NCI-H1092 treated with DMSO at 0.1 percent for 48 hours (cell line): ENCODE measurements at places on chromosomes 5 and 9.

- no peak for DNase-seq
Observed at GRCh38 chr5:179862891-179863290, 4.3 kb upstream of the MRNIP start.

DNA sequence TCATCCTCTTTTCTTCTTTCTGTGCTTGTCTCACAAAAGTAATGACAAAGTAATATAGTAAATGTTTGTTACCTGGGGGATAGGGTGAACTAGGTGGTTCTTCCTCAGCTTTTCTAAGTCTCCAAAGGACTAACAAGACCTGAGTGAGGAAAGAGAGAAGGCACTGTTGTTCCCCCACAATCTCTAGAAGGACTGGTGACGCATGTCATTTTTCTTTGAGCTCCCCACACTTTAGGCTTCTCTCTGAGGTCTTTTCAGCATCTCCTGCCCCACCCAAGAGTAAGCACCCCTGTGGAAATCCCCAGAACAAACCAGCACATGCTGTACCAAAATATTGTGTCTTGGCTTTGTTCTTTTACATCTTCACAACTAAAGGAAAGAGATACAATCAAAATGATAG, 2.4 kb upstream of the IL7R start:
- no peak for DNase-seq

DNA sequence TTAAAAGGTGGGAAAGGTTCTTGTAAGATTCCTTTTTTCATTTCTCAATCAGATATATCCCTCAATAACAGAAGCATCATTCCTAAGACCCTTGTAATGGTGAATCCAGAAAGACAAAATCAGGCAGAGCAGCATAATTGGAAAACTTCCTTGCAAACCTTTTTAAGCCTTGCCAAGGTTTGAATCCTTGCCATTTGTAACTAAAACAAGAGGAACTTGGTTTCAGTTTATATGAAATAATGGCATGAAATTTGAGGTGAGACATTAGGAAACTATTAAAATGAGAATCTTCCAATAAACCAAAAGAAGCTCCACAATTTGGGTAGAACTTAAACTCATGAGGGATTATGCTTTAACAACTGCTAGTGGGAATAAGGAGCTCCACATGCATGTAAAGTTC, 384.7 kb upstream of the SMC2 start:
- DNase-seq, result no peak

GRCh38 chr5:91311697-91312501, 71.2 kb downstream of the ARRDC3 start:
- peak; percentile 31 for DNase-seq

DNA sequence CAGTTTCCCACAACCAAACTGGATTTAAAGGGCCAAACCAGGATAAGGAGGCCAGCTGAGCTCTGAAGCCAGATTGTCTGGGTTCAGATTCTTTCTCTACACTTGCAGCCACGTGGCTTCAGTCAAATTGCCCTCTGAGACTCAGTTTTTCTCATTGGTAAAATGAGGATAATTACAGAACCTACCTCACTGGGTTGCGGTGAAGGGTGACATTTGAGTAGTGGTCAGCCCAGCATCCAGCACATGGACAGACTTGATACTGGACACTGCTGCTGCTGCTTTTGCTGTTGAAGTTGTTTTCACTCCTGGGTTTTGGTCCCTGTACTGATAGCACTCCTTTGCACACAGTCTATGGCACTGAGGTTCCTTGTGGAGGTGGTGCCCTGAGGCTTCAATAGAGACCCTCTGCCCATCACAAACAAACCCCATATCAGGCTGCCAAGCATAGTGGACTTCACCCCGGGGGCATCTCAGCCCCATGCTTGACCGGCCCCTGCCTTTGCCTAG, 25.7 kb upstream of the CDKN2AIPNL start:
- DNase-seq, result no peak

DNA sequence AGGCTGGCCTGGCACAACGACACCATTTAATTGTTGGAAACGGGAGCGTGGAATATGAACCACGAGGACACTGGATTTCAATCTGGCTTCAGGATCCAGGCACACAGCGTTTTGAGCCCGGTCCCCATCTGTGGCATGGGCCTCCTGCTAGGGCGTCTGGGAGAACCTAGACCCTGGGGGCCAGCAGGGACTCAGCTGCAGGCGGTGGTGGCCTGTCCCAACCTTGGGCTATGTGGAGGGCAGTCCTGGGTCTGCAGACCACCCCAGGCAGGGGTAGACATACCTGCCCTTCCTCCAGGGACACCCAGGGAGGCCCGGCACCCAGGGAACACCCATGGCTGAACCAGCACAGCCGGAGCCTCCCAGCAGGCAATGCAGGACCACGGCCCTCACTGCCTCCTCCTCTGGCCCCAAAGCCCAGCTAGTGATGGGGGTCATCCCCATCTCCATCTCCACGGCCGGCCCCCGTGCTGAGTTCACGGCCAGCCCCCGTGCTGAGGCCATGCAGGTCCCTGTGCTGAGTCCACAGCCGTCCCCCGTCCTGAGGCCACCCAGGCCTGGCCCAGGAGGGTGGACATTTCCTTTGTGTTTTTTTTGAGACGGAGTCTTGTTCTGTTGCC, 18.5 kb upstream of the UBAC1 start:
- no peak for DNase-seq

- DNase-seq, result no peak
Observed at GRCh38 chr9:130630506-130631330, 33.7 kb upstream of the PRDM12 start.

DNA sequence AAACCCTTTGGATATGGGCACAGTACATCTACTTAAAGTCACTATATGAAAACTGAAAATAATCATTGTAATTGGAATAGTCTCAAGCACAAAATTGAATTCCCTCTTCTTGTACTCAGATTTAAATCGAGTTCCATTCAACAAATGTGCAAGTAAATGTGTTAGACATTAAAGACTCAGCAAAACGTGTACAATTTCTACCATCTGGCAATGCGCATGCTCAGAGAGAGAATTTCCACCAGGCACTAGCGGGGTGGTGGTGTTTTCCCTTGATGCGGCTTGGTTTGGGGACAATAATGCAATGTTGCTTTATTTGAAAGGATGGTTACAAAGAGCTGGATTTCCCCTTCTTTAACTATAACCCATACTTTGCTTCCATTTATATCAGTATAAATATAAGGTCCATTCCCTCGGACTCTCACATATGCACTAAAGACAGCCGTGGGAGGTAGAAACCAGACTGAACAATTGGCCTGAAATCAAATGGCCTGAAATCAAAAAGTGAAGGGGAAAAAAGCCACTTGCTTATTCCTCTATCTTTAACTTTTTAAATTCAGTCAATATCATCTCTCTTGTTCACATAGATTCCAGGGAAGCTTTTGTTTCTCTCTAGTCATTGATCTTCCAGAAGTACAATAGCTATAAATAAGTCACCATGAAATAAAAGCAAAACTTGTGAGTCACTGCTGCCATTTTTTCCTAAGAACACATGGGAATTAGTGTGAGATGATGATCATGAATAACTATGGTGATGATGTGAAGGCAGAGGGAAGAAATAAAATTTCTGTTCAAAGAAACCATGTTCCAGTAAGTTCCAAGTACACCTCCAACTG, 59.2 kb downstream of the ADAMTS12 start:
- DNase-seq, result no peak

GRCh38 chr5:26601563-26601962, 436.8 kb downstream of the CDH9 start:
- DNase-seq, result no peak
